ENCODE measurements at places on chromosomes 4 and X.

DNA sequence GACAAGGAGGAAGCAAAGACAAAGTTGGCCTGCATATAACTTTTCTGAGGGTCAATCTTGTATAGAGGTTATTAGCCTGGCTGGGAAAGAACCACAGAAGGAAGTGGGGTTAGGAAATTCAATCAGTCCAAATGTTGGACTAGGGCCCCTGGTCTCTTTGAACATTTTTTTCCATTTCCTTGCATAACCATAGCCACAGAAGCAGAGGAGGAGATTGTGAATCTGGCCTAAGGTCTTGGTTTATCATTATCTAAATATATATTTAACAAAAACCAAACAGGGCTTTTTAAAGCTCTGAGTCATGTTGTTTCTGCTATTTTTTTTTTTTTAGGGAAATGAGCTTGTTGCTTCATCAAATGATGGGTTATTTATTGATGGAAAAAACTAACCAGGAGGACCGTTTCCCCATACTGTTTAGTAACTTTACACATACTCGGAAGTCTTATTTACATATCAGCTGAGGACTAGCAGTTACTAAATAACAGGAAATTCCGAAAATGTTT lies 97.7 kb upstream of the ACSL4 start:
- DNase-seq = no peak

DNA sequence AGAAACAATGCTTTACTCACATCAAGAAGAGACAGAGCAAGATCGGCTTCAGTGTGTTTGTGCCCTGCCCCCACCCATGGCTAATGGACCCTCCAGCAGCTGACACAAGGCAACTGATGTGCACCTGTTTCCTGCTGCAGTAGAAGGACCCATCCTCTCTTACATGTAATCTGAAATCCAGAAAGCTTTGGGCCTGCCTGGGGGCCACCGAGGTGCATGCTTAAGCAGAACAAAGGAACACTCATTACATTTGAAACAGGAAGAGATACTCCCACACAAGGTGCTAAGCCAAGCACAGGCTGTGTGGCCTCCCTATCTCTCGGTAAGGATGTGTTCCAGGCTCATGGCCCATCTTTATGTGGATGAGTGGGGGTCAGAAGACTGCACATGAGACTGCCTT lies 338.0 kb downstream of the SPOCK3 start:
- no peak for DNase-seq

- DNase-seq = no peak
Measured at GRCh38 chr4:169440446-169440845, 169.7 kb upstream of the SH3RF1 start.

- peak; percentile 34 for DNase-seq
Measured at GRCh38 chrX:16712548-16713155, at the start of gene CTPS2. Gene CTPS2 (minus strand): TSS chrX:16712669. CDS start chrX:16702902, 9,767 bp downstream.

GRCh38 chr4:907103-907400 lies 25.1 kb downstream of the GAK start:
- no peak for DNase-seq

DNA sequence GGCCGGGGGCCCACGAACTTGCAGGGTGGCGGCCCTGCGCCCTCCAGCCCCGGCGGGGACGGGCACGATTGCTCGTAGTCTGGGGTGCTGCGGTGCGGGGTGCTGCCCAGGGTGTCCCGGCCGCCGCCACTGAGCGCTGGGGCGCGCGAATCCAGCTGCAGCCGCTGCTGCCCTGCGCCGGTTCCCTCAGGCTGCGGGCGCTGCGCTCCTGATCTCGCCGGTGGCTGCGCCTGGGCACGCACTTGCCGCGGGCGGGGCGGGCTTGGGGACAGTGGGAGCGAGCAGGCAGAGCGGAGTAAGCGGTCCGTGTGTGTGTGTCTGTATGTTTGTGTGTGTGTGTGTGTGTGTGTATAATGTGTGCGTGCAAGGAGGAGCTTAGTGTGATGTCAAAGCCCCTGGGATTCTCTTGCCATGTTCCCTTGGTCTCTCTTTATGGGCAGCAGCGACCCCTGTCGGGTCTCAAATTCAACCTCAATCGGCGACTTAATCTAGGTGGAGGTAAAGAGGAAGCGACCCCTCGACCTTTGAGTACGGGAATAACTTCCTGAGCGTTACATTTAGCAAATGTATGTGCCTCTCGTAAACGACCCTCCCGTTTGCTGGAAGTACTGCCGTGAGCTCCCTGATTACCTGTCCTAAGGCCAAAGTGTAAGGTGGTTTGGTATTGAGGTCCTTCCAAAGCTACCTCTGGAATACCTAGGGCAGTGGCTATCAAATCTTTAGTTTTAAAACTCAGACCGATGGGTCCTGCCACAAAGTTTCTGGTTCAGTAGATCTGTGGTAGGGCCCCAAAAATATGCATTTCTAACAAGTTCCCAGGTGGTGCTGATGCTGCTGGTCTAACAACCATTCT lies at the start of gene RNF150:
Gene RNF150, minus strand, starts transcription at position 324 of the 853 bp plus-strand sequence.
- no peak for DNase-seq

DNA sequence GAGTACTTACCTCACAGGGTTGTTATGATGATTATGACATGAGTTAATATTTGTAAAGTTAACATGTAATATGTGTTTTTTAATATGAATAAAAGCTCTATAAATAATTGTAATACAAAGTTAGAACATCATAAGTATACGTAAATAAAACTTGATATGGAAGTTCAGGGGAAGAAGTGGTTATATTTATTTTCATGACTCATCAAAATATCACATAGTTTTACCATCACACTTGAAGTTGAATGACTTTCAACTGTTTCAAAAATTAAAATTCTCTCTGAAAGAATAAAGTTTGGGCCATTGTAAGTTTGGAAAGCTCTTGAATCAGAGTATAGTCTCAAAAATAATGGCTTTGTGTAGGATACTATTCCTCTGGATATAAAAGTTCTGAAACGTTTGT lies 8.3 kb downstream of the SH2D1A start:
- no peak for DNase-seq

DNA sequence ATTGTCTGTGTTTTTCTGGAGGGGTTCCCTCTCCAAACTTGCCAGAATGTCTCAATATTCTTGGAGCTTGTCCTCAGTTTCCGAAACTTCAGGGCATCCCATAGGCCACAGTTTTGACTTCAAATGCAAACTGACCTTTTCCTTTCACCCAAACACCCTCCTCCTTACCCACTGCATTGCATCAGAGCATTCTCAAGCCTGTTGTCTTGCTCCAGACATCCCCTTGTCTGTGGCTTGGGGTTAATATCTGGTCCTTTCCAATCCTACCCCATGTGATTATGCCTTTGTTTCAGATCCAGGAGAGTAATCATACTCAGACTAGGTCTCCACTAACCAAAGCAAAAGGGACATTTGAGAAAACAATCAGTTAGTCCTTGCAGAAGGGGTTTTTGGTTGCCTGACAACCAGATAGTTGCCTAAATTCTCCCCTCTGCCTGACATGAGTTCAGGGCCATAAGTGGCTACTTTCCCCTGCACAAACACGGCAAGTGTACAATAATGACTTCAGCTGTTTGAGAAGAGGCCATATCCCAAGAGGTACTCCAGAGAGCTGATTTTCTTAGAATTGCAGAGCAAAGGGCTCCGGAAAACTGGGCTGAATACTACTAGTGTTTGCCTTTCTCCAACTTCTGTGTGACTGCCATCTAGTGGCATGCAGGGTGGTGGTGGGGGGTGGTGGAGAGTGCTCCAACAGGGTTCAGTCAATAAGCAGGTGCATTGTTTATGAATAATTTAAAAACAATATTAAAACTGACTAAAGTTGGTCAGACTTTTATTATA lies 130.2 kb downstream of the CHRDL1 start:
- DNase-seq = no peak

DNA sequence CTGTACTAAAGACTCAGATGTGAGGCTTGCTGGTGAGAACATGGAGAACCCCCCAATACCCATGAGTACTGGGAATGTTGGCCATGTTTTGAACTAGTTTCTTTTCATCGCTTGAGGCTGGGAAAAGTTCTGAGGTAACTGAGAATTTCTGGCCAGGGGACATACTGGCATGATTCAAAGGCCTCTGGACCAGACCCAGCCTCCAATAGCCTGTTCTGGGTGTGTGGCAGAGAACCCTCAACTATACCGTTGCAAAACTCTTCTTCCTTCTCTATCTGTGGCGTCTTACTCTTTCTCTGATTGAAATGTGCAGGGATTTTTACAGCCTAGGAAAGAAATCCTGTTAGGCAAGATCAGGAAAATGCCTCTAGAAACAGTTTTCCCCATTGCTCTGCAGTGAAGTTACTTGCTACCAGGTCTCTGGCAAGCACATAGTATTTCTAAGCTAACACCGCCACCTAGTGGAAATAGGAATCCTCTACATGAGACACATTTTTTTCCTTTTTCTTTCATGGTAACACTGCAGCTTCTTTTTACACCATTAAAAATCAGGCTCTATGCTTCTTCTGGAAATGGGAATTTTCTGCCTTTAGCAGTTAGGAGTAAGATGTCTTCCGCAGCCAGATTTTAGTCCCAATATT lies 170.7 kb upstream of the ZCCHC13 start:
- peak; percentile 63 for DNase-seq

GRCh38 chr4:26319949-26320537 lies 771 bp upstream of the RBPJ start:
- DNase-seq = peak; percentile 26

- DNase-seq = no peak
Measured at GRCh38 chr4:5660185-5660584, 48.2 kb downstream of the EVC2 start.

- no peak for DNase-seq
Measured at GRCh38 chrX:63428348-63428747, 77.2 kb upstream of the SPIN4 start.

All from CD4-positive, alpha-beta T cell treated with Interleukin-6 at 100 ng/mL for 8 hours (primary cell).